ENCODE measurements at places on chromosomes 12 and 14.

DNA sequence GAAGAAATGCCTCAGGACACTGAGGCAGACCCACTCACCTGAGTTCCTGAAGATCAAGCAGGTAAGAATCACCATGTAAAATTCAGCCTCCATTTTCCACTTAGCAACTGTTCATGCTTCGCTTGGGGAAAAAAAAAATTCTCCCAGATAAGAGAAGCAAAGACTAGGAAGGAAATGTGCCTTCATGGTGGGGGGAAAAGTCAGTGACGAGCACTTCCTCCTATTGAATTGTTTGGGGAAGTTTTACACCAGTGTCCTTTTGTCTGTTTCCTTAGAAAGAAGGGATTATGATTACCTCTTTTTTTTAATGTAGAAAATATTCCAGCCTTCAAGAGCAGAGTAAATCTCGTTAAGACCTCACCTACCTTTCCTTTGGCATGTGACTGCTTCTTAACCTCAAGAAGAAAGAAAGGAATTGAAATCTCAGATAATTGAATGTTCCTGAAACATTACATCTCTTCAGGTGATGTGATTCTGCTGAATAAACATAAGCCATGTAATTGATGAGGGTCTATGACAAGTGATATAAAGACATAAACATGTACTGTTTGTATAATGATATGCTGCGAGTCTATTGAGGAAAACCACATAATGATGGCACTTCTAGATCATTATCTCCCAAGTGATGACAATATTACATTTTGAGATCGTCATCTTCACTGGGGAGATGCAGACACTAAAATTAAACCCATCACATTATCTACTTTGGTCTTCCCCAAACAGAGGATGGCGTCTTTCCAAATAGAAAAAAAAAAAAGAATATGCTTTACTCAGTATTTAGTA, at the start of gene PTPRB:
Gene PTPRB (minus strand): TSS at position 127 of the 783 bp plus-strand sequence. CDS start 34 bp downstream, at position 93.
- no peak for DNase-seq

- no peak for DNase-seq
Observed at GRCh38 chr12:121356657-121357056, 4.4 kb upstream of the ANAPC5 start.

GRCh38 chr12:45415393-45415817, 199.5 kb downstream of the ANO6 start:
- DNase-seq: no peak

- DNase-seq: no peak
Observed at GRCh38 chr12:117622741-117623140, 261.3 kb upstream of the NOS1 start.

DNA sequence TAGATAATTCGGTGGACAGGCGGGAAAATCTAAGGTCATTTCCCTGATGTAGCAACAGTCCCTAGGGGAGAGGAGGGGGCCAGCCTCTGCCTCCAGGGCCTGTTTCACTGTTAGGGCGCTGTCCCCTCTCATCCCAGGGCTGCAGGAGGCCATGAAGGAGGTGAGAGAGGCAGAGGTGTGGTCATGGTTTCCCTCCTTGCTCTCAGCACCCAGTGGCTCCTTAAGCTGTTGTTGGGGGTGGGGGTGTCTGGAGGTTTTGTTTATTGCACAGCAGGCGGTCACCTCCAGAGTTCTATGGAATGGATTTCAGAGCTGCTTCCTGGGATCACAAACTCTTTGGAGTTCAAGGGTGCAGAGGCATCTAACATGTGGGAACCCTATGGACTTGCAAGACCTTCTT, 212.5 kb upstream of the RTL1 start:
- DNase-seq: no peak

- DNase-seq: no peak
Observed at GRCh38 chr14:68824517-68825347, 31.9 kb upstream of the ZFP36L1 start.

DNA sequence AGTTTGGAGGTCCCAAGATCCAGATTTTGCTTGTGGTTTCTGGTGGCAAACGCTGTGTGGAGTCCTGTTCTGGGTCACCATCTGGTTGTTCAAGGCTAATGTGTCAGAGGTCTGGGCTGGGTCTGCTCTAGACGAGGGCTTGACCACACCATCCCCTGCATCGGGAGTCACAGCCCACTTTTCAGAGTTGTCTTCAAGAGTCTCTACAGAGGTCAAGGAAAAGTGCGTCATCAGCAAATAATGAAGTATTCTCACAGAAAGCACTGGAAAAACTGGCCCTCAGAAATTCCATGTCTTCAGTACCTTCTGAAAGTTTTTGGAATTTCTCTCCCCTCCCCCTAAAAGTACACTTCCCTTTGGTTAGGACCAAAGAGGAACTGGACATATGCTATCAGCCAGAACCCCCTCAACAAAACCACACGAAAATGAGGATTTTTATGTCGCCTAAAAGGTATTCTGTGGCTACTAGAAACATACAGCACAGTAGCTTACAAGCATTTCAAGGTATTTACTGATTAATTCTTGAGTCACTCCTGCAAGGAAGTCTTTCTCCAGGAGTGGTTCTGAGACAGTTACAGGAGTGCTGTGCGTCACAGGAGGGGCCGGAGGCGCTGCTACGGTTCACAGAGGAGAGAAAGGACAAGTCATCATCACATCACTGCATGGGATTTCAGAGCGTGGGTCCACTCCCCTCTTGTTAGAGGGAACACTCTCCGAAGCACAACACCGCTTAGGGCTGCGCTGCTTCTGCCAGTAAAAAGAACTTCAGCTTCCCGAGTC, 35.4 kb downstream of the RAD52 start:
- DNase-seq: no peak

GRCh38 chr14:96576937-96577336, 74.8 kb downstream of the PAPOLA start:
- DNase-seq: no peak

- no peak for DNase-seq
Observed at GRCh38 chr12:42145197-42145549, 499 bp upstream of the GXYLT1 start.

GRCh38 chr14:22391908-22392565, 197.0 kb downstream of the DAD1 start:
- DNase-seq: no peak

DNA sequence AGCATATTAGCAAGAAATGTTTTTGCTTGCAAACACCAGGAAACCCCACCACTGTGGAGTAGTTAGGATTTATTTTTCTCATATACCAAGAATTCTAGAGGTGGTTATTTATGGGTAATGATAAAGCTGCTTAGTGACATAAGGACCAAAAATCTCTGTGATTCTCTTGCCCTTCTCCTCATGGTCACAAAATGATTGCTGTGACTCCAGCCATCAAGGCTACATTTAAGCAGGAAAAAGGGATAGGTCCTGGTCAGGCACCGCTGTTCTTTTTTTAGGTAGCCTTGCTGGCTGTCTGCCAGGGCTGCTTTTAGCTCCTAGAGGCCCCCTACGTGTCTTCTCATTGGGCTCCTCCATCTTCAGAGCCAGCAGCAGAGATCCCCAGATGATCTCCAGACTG, 104.2 kb downstream of the AACS start:
- no peak for DNase-seq

All from stimulated activated CD8-positive, alpha-beta memory T cell treated with anti-CD3 and anti-CD28 coated beads, Interleukin-12 subunit alpha, Interleukin-12 subunit beta, amount 100 ng/mL, for 4 hours (primary cell).